Right atrium auricular region (tissue), 2 donors: ENCODE measurements at places on chromosomes 5 and 9. TPM values are rescaled to one million over a fixed set of nuclear protein-coding genes. Genes with fewer than 3 reads are reported as not detected.

C8G gene
- not detected for total RNA-seq

- no peaks in the 10 kb centered on the region for H3K27me3 ChIP-seq
- peaks cover 4% of the 10 kb centered on the region for H3K36me3 ChIP-seq
- no peak overlapping the region for H3K27ac ChIP-seq
Measured at GRCh38 chr5:88203981-88204750, 64.5 kb downstream of the TMEM161B start.

DNA sequence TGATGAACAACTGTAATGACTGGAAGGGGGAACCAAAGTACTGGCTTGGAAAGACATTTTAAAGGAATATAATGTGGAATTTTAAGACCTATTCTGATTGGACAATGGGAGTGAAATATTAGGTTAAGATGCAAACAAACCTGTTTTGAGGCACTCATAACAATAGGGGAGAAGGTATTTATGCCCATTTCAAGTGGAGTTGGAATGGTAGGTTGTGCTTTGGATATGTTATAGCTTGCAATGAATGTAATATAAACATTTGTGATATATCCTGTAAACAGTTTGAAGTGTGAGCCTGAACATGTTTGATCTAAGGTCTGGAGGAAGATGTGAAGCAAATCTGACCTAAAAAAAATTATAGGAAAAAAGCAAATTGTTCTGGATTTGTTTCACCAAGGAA, 129.6 kb upstream of the GRHPR start:
- no peaks in the 10 kb centered on the region for H3K36me3 ChIP-seq
- no peak for DNase-seq
- H3K4me1 ChIP-seq, result no peaks in the 10 kb centered on the region
- no peaks in the 10 kb centered on the region for H3K27me3 ChIP-seq
- no peak overlapping the region for H3K4me3 ChIP-seq

DNA sequence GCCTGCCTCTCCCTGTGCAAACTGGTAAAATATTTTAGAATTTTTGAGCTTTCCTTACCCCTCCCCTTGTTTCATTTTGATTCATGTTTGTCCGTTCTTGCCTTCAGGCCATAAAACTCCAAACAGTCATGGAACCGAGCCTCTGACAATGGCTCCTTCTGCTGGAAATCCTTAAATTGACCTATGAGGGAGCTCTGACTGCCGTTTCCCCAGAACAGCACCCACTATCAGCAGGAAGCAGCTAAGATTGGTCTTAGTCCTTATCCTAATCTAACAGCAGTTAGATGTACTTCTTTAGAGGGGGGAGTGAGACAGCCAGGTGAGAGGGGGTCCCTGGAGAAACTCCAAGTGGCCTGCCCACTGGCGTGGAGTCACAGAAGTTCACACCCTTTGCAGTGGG, 106.7 kb downstream of the FAM174A start:
- no peak for DNase-seq
- H3K36me3 ChIP-seq, result no peaks in the 10 kb centered on the region
- H3K27ac ChIP-seq, result no peak overlapping the region
- no peak overlapping the region for H3K4me3 ChIP-seq
- no peaks in the 10 kb centered on the region for H3K4me1 ChIP-seq

GRCh38 chr5:93570294-93571113, 10.5 kb downstream of the NR2F1-AS1 start:
- no peak overlapping the region for H3K27ac ChIP-seq
- H3K4me3 ChIP-seq, result peak overlapping the region; percentile 31
- H3K36me3 ChIP-seq, result no peaks in the 10 kb centered on the region
- no peaks in the 10 kb centered on the region for H3K27me3 ChIP-seq
- H3K4me1 ChIP-seq, result no peaks in the 10 kb centered on the region

C9 gene
- not detected for total RNA-seq

PHF24 gene
- total RNA-seq, result 0.67 TPM

DNA sequence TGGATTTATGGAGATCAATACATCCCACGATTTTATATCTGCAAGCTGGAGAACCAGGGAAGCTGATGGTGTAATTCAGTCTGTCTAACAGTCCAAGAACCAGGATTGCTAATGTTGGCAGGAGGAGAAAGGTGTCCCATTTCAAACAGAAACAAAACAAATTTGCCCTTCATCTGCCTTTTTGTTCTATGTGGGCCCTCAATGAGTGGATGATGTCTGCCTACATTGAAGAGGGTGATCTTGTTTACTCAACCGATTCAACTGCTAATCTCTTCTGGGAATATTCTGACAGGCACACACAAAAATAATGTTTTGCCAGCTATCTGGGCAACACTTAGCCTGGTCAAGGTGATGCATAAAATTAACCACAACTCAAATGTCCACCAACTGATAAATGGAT, 65.1 kb upstream of the IL33 start:
- H3K27me3 ChIP-seq, result no peaks in the 10 kb centered on the region
- no peaks in the 10 kb centered on the region for H3K4me1 ChIP-seq
- no peak overlapping the region for H3K4me3 ChIP-seq
- no peak overlapping the region for H3K27ac ChIP-seq

DNA sequence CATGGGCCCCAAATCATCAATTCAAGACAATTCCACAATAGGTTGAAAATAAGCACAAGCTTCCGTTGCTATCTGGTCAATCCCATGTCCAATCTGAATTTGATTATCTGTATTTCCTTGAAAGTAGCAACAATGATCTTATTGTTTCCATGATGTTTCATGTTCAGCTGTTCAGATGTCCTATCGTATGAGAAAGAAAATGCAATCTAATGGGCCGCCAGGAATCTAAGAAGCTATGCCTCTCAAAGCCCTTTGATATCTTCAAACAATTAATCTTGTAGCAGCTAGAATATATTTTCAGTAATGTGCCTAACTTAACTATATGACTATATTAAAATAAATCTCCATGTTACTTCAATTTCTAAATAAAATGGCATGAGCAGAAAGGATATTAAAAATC, 32.1 kb upstream of the ALDOB start:
- DNase-seq, result no peak
- H3K4me3 ChIP-seq, result no peak overlapping the region
- no peaks in the 10 kb centered on the region for H3K27me3 ChIP-seq
- H3K27ac ChIP-seq, result no peak overlapping the region
- no peaks in the 10 kb centered on the region for H3K36me3 ChIP-seq
- H3K4me1 ChIP-seq, result no peaks in the 10 kb centered on the region

GFI1B gene
- total RNA-seq, result 0.35 TPM
